NCI-H1417 treated with DMSO at 0.1 percent for 48 hours (cell line): ENCODE measurements at places on chromosomes 13 and 19.

GRCh38 chr13:20161275-20161950, 561 bp upstream of the GJA3 start:
- no peak for DNase-seq

GRCh38 chr13:20258208-20258962, 26.3 kb upstream of the GJB6 start:
- DNase-seq, result no peak

DNA sequence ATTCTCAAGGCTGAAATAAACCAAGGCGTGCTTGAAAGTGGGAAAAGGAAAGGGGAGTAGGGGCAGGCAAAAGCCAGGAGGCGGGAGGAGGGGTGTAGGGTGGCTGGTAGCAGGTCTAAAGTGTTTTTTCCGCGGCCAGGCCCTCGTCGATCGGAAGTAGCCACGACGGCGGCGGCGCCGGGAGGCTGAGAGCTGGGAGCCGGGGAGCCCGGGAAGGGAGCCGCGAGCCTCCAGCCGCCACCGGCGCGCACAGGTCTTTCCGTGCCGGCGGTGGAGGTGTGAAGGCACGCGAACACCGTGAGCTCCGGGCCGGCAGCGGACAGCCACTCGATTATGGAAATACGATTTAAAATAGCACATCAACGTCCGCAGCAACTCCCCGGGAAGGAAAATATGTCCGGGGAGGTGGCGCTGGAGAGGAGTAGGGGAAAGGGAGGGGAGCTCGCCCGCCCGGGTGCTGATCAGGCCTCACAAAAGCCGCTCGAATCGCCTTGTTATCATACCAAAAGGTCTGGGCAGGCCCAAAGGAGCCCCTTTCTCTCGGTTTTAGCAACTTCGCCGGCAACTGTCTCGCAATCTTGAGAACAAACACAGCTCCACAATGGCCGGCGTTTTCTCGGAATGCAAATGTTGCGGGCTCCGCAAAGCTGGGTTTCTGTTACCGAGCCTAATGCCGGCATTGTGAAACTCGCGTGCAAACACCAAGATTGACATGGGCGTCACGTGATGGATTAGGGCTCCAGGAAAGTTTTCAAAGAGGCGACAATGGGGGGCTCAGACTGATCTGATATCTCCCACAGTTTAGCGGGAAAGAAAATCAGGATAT, 2.9 kb upstream of the PCDH8 start:
- DNase-seq, result peak; percentile 20

GRCh38 chr19:48795055-48795684, 15.7 kb downstream of the BCAT2 start:
- peak; percentile 75 for DNase-seq

- DNase-seq, result no peak
Measured at GRCh38 chr19:50313812-50314536, 15.2 kb downstream of the KCNC3 start.

GRCh38 chr13:71591374-71591773, 275.6 kb downstream of the DACH1 start:
- DNase-seq, result no peak

DNA sequence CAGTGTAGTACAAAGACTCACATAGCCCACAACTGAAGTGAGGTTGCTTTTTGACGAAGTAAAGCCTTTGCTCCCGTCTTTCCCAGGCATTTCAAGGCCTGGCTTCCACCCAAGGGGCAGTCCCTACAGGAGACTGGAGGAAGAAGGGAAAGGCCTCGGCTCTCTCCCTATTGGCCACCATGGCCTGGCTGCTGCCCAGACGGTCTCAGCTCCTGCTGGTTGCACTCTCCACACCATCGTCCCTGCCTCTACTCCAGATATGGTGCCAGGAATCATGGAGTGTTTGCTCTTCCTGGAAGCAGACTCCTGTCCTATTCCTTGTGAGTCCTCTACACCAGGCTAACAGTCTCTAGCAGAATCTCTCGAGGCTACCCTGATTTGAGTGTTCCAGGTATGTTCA, 124.1 kb upstream of the UQCRFS1 start:
- no peak for DNase-seq

DNA sequence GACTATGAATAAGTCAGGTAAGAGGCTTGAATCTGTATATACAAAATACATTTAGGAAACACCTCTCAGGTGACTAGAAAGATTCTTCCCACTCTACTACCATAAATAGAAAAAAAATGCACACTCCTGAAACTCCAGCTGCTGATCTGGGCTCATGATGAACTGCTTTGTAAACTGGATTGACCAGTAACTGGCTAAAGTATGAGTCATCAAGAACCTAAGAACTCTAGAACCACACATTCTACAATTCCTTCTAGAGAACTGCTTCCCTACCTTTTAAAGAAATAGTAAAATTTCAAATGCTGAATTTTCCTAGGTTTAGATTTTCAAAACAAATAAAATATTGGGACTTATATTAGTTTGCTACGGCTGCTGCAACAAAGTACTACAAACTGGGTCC, 55.2 kb downstream of the ELF1 start:
- no peak for DNase-seq

DNA sequence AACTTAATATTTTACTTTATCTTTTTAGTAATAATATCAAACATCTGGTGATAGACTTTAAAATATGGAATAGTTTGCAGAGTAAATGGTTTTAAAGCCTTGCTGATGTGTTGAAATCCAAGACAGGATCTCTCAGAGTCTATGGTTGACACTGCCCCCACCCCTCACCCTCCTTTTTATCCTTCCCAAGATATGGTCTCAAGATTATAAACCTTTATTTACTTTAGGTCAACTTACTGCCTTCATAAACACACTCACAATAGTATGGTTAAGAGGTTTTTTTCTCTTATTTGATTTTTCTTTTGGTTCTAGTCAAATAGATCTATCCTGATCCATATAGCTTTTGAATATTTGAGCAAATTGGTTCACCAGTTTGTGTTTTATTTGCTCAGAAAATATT, 39.0 kb downstream of the PAN3 start:
- no peak for DNase-seq

DNA sequence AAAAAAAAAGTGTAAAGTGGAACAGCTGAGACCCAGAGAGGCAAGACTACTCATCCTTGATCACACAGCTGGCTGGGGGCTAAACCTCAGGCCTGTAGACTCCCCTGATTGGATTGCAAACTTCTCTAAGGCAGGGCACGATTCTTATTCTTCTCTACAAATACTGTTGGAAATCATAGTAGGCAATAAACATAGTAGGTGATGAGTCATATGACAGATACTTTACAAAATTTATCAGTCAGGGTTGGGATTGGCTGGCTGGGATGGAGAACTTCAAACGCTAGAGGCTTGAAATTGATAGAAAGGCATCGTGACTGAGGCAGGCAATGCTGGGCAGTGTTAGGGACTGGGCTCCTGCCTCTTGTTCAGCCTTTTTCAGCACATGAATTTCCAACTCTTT, 5.9 kb upstream of the MATK start:
- DNase-seq, result no peak

DNA sequence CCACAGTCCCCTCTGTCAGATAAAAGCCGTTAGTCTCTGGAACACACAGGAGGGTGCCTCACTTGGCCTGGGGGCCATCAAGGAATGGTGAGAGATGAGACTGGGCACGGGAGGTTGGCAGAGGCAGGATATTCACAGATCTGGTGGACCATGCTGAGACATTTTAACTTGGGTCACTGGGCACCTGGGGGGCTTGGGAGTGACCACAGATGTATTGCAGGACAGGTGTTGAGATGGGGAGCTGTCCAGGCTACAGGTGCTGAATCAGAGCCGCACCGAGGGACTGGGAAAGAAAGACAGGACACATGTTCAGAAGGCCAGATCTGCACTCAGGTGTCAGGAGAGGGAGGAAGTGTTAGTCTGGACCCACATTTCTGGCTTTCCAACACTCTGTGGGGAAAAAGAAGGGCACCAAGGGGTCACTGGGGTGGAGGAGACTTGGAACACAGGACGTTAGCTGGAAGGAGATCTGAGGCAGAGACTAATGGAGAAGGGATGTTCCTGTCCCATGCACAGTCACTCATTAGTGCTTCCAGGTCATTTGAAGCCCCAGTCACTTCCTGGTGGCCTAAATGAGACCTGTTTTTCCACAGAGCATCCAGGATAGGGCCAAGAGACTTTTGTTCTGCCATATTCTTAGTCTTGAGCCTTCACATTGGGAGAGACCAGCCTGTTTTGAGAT, 56.1 kb downstream of the CHST8 start:
- DNase-seq, result no peak

DNA sequence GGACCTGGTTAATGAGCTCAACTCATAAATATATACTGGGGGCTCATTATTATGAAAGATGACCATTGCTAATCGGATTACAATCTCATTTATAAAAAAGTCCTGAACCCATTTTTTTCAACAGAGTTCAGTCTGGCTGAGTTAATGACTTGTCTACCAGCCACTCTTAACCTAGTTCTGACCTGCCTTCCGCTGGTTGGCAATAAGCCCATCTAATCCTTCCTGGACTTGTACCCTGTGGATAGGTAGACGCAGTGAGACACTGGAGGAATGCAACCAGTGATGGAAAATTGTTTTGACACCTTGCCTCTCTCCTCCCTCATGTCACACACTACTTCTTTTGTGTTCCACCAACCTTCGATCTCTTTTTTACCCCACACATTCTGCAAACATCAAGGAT, 279.9 kb downstream of the FOXO1 start:
- no peak for DNase-seq

DNA sequence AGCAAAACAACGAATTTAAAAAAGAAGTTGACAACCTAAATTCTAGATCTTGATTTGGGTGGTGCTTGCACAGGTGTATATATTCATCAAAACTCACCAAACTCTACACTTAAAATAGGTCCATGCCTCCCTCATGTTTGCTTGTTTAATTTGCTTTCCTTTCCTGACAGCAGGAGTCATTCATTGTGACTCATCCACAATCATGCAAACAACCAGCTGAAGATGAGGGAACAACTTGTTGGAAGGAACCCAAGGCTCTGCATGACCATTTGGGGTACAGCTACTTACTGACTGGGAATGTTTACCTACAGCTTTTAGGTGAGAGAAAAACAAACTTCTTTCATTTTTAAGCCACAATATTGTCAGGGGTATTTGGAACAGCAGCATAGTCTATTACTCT, 96.6 kb downstream of the RXFP2 start:
- no peak for DNase-seq

DNA sequence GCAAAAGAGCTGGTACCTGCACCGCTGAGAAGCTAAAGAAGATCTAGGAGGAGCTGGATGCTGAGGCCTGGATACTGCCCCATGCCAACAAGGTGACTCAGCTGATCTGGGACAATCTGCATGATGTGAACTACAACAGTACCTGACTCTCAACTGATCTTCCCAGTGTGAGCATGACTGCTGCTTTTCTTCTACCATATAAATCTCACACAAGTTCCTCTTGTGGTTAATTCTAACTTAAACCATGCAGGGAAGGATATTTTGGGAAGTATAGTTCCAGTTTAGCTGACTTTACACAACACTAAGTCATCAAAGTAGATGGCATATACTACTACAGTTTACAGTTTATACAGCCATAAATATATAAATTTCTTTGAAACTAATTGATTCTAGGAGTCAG, 91.9 kb downstream of the SLAIN1 start:
- no peak for DNase-seq

DNA sequence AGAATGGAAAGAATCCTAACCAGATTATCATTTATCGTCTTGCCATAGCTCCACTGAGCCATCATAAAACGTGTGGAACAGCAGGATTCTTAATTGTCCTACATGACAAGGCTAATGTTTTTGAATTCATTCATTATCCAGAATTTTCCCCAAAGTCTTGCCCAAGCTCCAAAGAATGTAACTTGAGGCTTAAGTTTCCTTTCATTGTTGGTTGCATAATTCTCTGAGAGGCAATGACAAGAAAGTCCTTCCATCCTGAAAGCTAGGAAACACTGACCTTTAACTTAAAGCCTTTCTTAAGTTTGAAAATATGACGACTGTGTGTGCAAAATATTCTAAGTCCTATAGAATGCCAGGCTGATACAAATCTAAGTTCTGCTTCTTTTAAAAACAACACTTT, 546.1 kb downstream of the SUCLA2 start:
- DNase-seq, result no peak

- DNase-seq, result no peak
Measured at GRCh38 chr13:18628428-18628827, 553.2 kb downstream of the TUBA3C start.

DNA sequence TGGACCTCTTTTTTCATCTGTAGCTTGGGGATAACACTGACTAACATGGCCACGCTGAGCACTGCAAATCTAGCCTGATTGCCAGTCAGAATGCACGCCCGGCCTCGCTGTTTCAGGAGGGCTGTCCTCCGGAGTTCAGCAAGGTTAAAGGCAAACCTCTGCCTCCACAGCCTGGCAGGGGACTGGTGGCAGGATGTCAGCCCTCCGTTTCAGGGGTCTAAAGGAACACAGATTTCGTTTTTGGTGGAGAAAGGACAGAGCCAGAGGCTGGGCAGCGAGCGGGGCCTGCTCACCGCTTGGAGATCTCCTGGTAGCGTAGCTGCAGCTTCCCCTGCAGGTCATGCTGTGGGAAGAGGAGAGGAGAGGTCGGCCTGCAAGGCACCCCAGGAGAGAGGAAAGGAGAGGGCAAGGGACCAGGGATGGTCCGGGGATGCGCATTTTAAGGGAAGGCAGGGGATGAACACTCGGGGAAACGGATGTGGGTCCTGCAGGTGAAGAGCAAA, 560 bp downstream of the NDUFA7 start:
- no peak for DNase-seq

- DNase-seq, result no peak
Measured at GRCh38 chr13:109180905-109181425, 551.6 kb downstream of the MYO16 start.

DNA sequence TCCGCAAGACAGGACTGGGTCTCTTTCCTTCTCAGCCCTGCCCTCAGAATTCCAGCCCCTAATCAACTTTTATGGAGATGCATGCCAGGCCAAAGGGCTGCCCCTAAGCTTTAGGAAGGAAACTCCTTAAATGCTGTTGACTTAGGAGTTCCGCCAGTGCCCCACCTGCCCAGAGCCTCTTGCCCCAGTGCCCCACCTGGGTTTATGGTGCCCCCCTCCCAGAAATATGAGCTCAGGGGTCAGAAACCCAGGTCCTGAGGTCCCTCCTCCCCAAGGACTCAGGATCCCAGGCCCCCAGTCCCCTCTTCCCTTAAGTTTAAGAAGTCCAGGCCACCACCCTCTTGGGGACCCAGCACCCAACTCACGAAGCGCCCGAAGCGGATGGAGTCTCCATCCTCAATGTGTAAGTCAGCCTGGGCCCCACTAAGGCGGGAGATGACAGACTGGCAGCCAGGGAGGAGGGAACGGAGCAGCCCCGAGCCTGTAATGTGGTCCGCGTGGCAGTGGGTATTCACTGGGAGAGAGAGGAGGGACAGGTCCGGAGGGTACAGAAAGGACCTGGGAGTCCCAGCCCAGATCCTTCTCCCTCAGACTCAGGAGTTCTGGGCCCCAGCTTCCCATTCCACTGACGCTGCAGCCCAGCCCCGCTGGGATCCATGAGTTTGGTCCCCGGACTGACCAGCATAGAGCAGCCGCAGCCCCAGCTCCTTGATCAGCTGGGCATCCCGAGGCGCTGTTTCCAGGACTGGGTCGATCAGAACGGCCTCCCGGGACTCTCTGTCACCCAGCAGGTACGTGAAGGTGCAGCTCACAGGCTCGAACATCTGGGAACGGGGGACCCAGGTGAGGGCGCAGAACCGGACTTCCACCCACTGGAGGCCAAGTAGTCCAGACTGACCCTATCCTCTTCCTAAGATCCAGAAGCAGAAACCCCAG, 897 bp downstream of the ETHE1 start:
- no peak for DNase-seq
